Activated naive CD4-positive, alpha-beta T cell treated with anti-CD3 and anti-CD28 coated beads for 36 hours (primary cell): ENCODE measurements at places on chromosomes 1 and 21. TPM values are rescaled to one million over a fixed set of nuclear protein-coding genes. Genes with fewer than 3 reads are reported as not detected.

- H3K27me3 ChIP-seq = no peaks in the 10 kb centered on the region
- H3K36me3 ChIP-seq = no peaks in the 10 kb centered on the region
These were observed 84.6 kb upstream of the DPYD start for GRCh38 chr1:98005326-98006010.

DNA sequence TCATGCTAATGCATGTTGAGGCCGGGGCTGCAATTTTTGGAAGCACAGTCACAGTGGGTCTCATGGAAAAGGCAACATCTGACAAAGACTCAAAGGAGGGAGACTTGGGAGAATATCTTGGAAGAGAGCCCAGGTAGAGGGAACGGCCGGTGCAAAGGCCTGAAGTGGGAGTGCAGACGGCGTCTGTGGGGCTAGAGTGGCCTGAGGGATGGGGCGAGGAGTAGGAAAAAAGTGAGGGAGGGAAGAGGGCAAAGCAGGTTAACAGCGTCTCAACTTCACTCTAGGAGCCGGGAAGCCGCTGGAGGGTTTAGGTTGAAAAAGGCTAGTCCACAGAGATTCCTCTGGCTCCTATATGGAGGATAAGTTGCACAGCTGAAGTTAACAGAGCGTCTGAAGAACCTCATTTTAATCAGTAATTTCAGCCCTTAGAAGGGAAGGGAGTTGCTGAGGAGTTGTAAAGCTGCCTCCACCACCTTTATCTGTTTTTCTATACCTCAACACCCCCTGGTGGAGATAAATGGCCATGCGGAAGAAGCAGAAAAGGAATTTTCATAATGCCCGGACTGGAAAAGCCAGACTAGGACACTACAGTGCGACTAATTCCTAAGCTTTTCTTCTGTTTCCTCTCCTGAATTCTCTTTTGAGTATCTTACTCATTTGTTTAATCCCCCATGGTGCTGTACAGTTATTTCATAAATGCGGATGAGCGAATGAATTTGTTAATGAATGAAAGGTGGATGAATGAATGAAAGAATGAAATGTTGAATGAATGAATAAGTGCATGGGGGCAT lies 78.7 kb upstream of the ZNF281 start:
- peak; percentile 63 for DNase-seq
- no peak overlapping the region for H3K27ac ChIP-seq
- peaks cover 8% of the 10 kb centered on the region for H3K4me1 ChIP-seq
- no peak overlapping the region for H3K4me3 ChIP-seq
- no peaks in the 10 kb centered on the region for H3K36me3 ChIP-seq

GRCh38 chr1:150194381-150195031 lies 41.4 kb downstream of the ANP32E start:
- no peak for DNase-seq
- H3K36me3 ChIP-seq = no peaks in the 10 kb centered on the region
- no peak overlapping the region for H3K27ac ChIP-seq
- H3K4me1 ChIP-seq = no peaks in the 10 kb centered on the region
- H3K4me3 ChIP-seq = no peak overlapping the region
- H3K27me3 ChIP-seq = no peaks in the 10 kb centered on the region

GRCh38 chr1:17994046-17994445 lies 113.6 kb upstream of the IGSF21 start:
- no peak overlapping the region for H3K4me3 ChIP-seq
- H3K27me3 ChIP-seq = peaks cover 7% of the 10 kb centered on the region
- no peak for DNase-seq
- H3K27ac ChIP-seq = no peak overlapping the region

- peaks cover 14% of the 10 kb centered on the region for H3K36me3 ChIP-seq
- H3K27me3 ChIP-seq = no peaks in the 10 kb centered on the region
- H3K4me3 ChIP-seq = no peak overlapping the region
- no peak for DNase-seq
These were observed 43.4 kb downstream of the KIAA1614 start for GRCh38 chr1:180956028-180956640.

DNA sequence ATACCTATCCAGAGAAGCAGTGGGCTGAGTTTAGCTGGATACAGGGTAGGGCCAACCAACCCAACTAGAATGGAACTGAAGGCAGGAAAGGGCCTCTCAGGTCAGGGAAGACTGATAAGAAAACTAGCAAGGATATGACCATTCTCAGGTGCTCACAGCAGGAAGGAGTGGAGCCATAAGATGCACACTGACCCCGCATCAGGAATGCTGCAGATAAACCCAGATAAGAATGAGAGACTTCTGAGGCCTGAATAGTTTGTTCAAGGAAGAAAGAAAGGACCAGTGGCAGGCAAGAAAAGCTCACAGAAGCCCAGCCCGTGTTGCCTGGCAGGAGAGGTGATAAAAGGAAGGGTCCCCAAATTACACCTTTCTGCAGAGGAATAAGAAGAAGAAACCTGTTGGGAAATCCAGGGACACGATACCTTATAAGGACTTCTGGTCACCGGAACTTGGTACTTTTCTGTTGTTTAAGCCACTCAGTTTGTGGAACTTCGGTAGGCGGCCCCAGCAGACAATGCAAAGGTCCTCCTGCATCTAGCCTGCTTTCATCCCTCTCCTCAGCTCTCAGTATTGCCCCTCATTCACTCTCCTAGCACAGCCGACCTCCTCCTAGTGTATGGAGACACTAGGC lies 58.9 kb downstream of the ATP1A1 start:
- no peak overlapping the region for H3K4me3 ChIP-seq
- no peaks in the 10 kb centered on the region for H3K4me1 ChIP-seq
- no peak overlapping the region for H3K27ac ChIP-seq
- H3K36me3 ChIP-seq = no peaks in the 10 kb centered on the region
- H3K27me3 ChIP-seq = no peaks in the 10 kb centered on the region
- no peak for DNase-seq

- no peak overlapping the region for H3K4me3 ChIP-seq
- no peak for DNase-seq
- peaks cover 8% of the 10 kb centered on the region for H3K4me1 ChIP-seq
- H3K27me3 ChIP-seq = no peaks in the 10 kb centered on the region
- no peak overlapping the region for H3K27ac ChIP-seq
These were observed 15.7 kb downstream of the PATJ start for GRCh38 chr1:61757950-61758349.

The SCAF4 gene
- 40.5 TPM for total RNA-seq

The AIM2 gene
- total RNA-seq = 13.7 TPM

The OLIG1 gene
- not detected for total RNA-seq
